ENCODE measurements at places on chromosomes 12 and 14.

- no peak for DNase-seq
Observed at GRCh38 chr14:99194136-99194535, 77.9 kb downstream of the BCL11B start.

- DNase-seq = no peak
Observed at GRCh38 chr12:111117017-111117416, 196.6 kb upstream of the MYL2 start.

DNA sequence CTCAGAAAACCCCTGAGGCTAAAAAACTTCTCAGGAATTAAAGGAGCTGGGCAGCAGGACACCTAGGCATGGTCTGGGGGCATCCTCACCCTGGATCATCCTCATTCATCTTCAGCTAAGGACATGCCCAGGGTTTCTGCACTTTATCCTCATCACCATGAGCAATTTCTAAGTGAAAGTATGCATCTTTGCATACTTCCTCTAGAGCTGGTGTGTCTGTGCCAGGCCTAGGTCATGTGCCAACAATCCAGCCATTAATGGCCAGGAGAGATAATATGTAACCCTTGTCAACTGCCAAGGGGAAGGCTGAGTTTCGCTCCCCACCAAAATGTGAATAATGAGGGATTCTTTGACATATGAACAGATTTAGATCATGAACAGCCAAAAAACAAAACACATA is 160.5 kb downstream of the KITLG start:
- DNase-seq = no peak

GRCh38 chr14:76262641-76263040 is 110.9 kb downstream of the GPATCH2L start:
- no peak for DNase-seq

GRCh38 chr12:67331123-67331522 is 62.0 kb downstream of the CAND1 start:
- DNase-seq = no peak

GRCh38 chr14:76456200-76456599 is 80.3 kb downstream of the ESRRB start:
- peak; percentile 69 for DNase-seq

DNA sequence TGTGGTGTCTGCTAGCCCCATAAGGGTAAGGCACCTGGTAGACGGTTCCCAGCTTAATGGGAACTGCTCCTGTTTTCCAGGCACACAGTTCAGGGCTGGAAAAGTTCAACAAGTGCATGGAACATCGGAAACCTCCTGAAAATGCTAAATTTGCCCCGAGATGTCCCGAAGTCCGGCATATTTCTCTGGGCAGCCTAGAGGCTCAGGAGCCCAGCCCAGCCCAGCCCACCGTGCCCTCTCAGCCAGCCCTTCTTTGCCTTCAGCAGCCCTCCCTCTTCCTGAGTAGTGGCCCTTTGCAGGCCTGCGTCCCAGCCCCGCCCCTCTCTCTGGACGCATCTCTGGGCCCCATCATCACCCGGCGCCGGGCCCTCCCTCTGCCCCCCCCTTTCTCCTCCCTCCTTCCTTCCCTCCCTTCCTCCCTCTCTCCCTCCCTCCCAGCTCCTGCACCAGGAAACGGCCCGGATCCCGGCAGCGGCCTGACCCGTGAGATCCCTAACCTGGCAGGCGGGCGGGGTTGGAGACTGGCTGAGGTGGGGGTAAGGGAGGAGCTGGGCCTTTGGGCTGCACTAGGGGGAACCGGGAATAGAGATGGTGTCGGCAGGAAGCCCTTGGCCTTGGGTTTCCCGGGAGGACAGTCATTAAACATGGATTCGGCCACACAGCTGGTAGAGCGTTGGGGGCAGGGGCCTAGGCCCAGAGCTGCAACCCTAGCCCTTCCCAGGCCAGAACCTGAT is at the start of gene BCL2L2:
BCL2L2 (plus strand) TSS at position 422 of the 734 bp plus-strand sequence. CDS start 935 bp downstream, outside the sequence.
- DNase-seq = no peak

DNA sequence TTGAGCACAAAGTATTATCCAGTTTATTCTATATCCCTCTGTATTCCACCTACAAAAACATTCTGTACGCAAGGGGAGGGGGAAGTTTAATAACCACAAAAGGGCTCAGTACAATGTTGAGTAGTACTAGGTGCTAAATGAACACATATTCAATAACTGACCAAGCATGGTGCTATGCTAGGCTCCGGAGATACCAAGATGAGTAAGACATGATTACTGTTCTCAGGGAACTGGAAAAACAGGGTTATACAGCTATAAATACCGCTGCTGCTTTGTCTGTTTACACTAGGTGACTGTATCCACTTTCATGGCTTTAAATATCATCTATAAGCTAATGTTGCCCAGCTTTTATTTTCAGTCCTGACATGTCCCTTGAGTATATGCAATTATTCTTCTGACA is 135.8 kb downstream of the INSM2 start:
- no peak for DNase-seq

GRCh38 chr12:124772289-124773170 is 91.1 kb downstream of the SCARB1 start:
- no peak for DNase-seq

DNA sequence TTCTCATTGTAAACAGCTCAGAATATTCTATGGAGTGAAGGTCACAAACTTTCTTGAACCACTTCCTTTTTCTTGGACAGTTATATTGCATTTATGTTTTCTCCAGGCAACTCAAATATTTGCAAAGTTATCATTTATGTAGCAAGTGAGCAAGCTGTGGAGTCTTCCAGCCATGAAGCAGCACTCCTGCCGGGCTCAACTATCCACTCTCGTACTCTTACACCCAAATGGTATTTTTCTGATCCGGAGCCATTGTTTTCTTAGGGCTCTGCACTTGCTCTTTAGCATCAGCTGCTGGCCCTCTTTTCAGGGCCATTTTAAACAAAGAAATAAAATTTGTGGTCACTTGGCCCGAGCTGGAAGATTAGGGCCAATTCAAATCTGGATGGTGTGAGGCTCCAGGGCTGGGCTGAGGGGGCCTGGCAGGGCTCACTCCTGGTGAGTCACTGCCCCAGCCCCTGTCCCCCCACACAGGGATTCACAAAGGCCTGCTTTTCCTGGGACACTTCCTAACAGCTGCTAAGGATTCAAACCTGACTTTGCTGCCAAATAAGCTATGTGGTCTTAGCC is 19.7 kb downstream of the SYNE3 start:
- peak; percentile 26 for DNase-seq

DNA sequence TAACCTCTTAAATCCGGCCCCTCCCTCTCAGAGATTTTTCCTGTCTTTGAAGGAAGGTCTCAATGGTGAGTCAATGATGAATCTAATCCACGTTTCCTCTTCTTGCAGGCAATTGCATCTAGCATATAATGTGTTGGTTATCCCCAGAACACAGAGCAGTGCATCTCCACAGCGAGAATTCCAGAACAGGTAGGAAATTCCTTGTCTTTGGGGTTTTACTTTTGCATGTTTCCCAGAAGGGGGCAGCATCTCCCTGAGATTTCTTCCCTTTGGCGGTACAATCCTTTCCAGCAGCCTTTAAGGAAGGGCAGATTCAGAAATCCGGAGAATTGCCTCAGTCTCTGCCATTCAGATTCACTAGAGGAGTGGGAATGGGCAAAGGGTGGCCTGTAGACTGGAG is 128.0 kb downstream of the KCNA5 start:
- DNase-seq = peak; percentile 16

DNA sequence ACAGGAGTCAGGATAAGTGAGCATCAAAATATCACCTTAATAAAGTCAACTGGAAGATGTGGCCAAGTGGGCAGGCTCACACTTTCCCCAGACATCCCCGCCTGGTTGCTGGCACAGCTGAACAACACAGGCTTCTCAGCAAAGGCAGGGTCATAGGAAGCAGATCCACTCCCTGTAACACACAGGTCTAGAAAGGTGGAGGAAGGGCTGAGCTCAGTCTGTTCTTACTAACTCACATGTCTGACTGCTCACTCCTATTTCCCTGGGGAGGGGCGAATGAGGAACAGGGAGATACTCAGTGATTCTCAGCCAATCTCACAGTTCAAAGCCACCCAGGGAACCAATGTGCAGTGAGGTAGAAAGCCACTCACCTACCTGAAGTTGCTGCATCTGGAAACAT is 45.0 kb upstream of the AMN1 start:
- no peak for DNase-seq

- no peak for DNase-seq
Observed at GRCh38 chr12:114679452-114679875, 4.5 kb downstream of the TBX3 start.

DNA sequence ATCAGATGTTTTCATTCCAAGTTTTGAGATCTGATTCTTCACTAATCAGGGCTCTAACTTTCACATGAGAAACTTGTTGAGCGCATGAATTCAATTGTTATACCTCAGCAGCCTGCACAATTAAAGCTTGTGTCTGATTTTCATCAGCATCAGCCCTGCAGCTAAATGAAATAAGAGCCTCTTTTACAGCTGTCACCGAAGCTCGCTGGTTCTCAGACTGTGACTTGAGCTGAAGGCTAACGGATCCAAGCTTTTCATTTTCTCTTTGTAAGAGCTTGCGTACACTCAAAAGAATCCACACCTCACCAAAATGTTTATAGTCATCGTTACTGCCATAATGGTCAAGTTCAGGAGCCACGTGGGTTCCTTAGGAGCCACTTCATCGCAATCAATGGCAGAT is 65.5 kb upstream of the BEGAIN start:
- no peak for DNase-seq

- DNase-seq = no peak
Observed at GRCh38 chr12:42696406-42697149, 107.0 kb upstream of the PRICKLE1 start.

DNA sequence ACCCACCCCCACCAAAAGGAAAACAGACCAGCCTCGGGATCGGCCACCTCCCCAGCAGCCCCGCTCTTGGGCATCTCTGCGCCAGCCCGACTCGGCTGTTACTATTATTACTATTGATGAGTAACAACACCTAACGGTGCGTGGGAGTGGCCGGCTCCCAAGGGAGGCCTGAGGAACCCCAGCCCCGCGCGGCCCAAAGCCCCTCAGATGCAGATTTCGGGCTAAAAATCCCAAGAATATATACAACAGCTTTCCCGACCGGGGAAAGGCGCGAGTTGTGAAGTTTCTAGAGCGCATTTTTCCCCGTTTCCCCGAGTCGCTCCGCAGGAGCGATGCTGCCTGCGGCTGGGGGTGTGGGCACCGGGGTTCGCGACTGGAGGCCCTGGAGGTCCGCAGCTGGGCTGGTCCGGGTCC is 565 bp downstream of the NT5DC3 start:
- DNase-seq = peak; percentile 50

- DNase-seq = no peak
Observed at GRCh38 chr12:23472329-23472971, 477.0 kb downstream of the SOX5 start.

- DNase-seq = no peak
Observed at GRCh38 chr12:23895792-23896218, 53.7 kb downstream of the SOX5 start.

DNA sequence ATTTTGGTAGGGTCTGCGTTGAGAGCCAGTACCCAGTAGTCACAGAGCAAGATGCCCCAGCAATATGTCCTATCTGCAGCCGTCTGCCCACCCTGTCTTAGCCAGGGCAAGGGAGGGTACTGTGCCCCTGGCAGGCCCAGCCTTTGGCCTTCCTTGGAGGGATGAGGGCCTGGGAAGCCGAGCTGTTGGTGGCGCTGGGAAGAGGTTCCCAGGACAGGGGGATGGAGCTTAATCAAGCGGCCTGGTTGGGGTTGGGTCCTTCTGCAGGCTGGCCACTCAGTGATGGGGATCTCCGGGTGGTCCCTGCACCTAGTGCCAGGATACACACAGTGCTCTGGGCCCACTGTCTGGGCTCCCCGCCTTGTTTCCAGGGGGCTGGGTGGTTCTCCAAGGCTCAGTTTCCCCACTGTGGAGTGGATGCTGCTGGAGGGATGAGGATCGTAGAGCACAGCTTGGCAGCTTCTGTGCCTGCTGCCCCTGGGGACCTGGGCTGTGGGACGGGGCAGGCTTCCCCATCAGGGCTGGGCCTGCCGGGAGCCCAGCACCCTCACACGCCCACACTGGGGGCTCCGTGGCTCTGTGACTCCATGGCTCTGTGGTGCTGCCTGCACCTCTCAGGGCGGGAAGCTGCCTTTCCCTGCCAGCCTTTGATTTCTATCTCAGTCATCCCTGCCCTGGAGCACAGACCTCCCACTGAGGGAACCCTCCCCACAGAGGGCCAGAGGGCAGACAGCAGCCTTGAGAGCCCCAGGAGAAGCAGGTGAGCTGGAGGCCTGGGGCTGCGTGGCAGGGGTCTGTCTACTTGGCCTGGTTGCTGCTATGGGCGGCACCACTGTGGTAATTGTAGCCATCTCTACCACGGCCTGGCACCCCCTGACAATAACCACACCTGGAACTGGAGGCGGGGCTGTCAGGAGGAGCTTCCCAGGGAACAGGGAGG is 357.0 kb downstream of the TMEM121 start:
- no peak for DNase-seq

All from NAMALWA (cell line).